ENCODE measurements at places on chromosomes 2 and 18.

DNA sequence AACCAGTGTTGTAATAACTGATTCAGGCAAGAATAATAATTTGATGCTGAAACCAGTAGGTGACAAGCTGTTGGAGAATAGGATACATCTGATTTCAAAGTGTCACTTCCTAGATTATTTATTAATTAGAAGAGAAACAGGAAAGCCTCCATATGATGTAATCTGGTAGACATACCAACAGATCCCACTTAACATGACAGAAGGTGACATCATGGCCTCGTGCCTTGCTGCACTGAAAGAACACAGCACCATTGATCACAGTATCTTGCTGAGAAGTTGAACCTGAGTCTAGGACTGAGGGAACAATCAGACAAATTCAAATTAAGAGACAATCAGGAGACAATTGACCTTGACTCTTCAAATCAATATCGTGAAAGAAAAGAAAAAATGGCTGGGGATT lies 131.6 kb upstream of the DLGAP1 start:
- DNase-seq: no peak

- DNase-seq: no peak
These were observed 152.3 kb upstream of the TWIST2 start for GRCh38 chr2:238695538-238695937.

GRCh38 chr2:219522111-219523030 lies 8.1 kb downstream of the ASIC4 start:
- peak; percentile 40 for DNase-seq

DNA sequence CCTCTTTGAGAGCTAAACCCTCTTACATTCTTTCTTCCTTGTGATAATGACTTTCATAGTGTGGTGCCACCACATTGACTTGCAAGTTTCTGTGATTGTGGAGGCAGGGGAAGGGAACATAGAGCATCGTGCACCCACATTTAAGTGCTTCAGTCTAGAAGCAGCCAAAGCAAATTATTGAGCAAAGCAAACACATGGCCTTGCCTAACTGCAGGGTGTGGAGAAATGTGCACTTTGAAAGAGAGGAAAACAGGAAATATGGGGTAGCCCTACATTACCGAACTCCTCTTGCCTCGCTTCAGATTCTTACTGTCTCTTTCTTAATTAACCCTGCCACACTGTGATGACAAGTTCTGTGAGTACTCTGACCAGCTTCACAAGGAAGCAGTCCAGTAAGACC lies 814.6 kb downstream of the SLC4A3 start:
- DNase-seq: no peak

DNA sequence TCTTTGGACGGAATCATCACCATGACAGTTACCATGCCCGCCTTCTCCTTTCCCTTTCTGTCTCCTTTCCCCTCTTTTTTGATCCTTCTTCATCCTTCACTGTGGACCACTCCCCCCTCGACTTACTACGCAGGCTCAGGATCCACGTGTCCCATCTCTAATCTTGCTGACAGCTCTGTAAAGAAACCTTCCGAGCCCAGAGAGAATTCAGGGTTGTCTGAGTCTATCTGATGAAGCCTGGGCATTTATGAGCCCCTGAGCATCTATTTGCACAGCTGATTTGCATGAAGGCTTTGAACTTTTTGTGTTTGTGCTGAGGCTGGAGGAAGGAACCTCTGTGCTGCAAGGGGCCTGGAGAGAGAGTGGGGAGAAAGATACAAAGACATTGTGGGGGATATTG lies 50.7 kb downstream of the CIB4 start:
- DNase-seq: no peak

DNA sequence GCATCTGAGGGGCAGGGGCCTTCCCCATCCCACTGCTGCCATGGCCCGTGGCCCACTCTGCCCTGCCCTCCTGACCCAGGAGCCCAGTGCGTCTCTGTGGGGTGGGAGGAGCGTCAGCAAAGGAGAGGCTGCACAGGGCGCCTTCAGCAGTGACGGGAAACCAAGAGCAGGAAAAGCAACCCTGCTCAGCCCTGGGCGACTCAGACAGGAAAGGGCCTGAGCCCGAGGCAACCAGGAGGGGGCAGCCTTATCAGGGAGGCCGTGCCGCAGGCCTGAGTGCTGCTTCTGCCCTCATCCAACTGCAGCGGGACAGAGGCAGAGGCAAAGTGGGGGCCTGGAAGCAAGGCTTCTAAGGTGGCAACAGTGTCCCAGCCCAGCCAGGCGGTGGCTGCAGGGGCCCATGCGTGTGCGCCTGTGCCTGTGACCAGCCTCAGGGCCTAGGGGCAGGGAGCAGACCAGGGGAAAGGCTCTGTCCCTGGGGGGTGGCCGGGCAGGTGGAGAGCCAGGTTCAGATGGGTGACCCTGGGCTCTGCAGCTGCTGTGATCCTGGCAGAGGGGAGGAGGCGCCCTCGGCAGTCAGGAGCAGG lies 23.3 kb upstream of the ALPI start:
- no peak for DNase-seq

DNA sequence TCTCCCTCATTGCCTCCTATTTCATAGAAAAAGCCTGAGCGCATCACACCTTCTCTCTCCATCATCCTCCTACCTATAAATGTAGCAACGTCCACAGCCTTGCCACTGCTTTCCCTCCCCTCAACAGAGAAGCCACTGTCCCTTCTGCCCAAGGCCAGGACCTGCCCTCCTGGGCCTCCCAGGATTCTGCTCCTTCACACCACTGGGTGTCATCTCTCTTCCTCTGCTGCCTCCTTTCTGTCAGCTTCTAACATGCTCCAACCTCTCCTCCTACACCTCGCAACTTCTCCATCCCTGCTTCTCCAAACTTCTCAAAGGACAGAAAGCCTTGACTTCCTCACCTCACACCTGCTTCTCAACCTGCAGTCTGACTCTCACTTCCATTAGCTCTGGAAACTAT lies 21.2 kb upstream of the ME2 start:
- DNase-seq: no peak

- no peak for DNase-seq
These were observed 8.0 kb downstream of the TGOLN2 start for GRCh38 chr2:85319796-85320195.

- no peak for DNase-seq
These were observed 14.4 kb downstream of the IL36B start for GRCh38 chr2:113038291-113038690.

GRCh38 chr2:186135686-186136085 lies 350.4 kb upstream of the ZC3H15 start:
- DNase-seq: peak; percentile 4

- peak; percentile 61 for DNase-seq
These were observed 43.4 kb upstream of the SMAD7 start for GRCh38 chr18:48994044-48994651.
